ENCODE measurements at places on chromosomes 7 and 10. TPM values are rescaled to one million over a fixed set of nuclear protein-coding genes. Genes with fewer than 3 reads are reported as not detected.

The UTF1 gene
- not detected for total RNA-seq

- DNase-seq = no peak
- H3K4me1 ChIP-seq = no peaks in the 10 kb centered on the region
- H3K4me3 ChIP-seq = no peak overlapping the region
- peaks cover 3% of the 10 kb centered on the region for H3K27me3 ChIP-seq
- no peaks in the 10 kb centered on the region for H3K36me3 ChIP-seq
Measured at GRCh38 chr7:18189500-18190126, 162.0 kb upstream of the PRPS1L1 start.

The ANKRD22 gene
- not detected for total RNA-seq

The CYP3A7 gene
- not detected for total RNA-seq

- H3K4me1 ChIP-seq = peaks cover 7% of the 10 kb centered on the region
- H3K36me3 ChIP-seq = no peaks in the 10 kb centered on the region
- H3K27me3 ChIP-seq = no peaks in the 10 kb centered on the region
Measured at GRCh38 chr7:47937065-47937687, 11.1 kb downstream of the PKD1L1 start.

The ZNF37A gene
- 17.5 TPM for total RNA-seq

DNA sequence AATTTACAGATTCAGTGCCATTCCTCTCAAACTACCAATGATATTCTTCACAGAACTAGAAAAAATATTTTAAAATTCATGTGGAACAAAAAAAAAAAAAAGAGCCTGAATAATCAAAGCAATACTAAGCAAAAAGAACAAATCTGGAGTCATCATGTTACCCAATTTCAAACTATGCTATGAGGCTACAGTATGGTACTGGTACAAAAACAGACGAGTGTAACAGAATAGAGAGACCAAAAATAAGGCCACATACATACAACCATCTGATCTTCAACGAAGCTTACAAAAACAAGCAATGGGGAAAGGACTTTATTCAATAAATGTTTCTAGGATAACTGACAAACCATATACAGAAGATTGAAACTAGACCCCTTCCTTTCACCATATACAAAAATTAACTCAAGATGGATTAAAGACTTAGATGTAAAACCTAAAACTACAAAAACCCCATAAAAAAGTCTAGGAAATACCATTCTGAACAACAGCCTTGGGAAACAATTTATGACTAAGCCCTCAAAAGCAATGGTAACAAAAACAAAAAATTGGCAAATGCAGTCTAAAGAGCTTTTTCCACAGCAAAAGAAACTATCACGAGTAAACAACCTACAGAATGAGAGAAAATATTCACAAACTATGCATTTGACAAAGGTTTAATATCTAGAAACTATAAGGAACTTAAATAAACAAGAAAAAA lies 207.7 kb downstream of the PTN start:
- no peak overlapping the region for H3K27ac ChIP-seq
- no peak overlapping the region for H3K4me3 ChIP-seq
- H3K4me1 ChIP-seq = no peaks in the 10 kb centered on the region

- no peaks in the 10 kb centered on the region for H3K36me3 ChIP-seq
- H3K4me3 ChIP-seq = no peak overlapping the region
- no peak overlapping the region for H3K27ac ChIP-seq
- peaks cover under 1% of the 10 kb centered on the region for H3K27me3 ChIP-seq
- no peak for DNase-seq
- H3K4me1 ChIP-seq = no peaks in the 10 kb centered on the region
Measured at GRCh38 chr10:5573968-5574641, 49.3 kb downstream of the CALML3 start.

GRCh38 chr10:88525371-88526069 lies 57.6 kb downstream of the RNLS start:
- no peaks in the 10 kb centered on the region for H3K36me3 ChIP-seq
- no peaks in the 10 kb centered on the region for H3K4me1 ChIP-seq
- peaks cover 5% of the 10 kb centered on the region for H3K27me3 ChIP-seq

- no peak overlapping the region for H3K4me3 ChIP-seq
- H3K27ac ChIP-seq = no peak overlapping the region
- no peaks in the 10 kb centered on the region for H3K4me1 ChIP-seq
- H3K36me3 ChIP-seq = no peaks in the 10 kb centered on the region
- no peak for DNase-seq
- H3K27me3 ChIP-seq = no peaks in the 10 kb centered on the region
Measured at GRCh38 chr7:78441737-78442136, 643.2 kb downstream of the PHTF2 start.
